ENCODE measurements at places on chromosomes 6 and 20. TPM values are rescaled to one million over a fixed set of nuclear protein-coding genes. Genes with fewer than 3 reads are reported as not detected.

The OOEP gene
- not detected for total RNA-seq

The FERMT1 gene
- not detected for total RNA-seq

The SLC9A8 gene
- 9.7 TPM for total RNA-seq

The PRND gene
- not detected for total RNA-seq

The FRK gene
- 0.05 TPM for total RNA-seq

The BLOC1S5 gene
- 11.0 TPM for total RNA-seq

The ELOVL4 gene
- 4.8 TPM for total RNA-seq

The NHLRC1 gene
- total RNA-seq, result 1.5 TPM

The RAMACL gene
- total RNA-seq, result 2.5 TPM

The WFDC5 gene
- not detected for total RNA-seq

The NOX3 gene
- total RNA-seq, result not detected

The MARCKS gene
- 868 TPM for total RNA-seq

- DNase-seq, result no peak
Measured at GRCh38 chr20:17505636-17506517, 25.3 kb downstream of the BFSP1 start.

DNA sequence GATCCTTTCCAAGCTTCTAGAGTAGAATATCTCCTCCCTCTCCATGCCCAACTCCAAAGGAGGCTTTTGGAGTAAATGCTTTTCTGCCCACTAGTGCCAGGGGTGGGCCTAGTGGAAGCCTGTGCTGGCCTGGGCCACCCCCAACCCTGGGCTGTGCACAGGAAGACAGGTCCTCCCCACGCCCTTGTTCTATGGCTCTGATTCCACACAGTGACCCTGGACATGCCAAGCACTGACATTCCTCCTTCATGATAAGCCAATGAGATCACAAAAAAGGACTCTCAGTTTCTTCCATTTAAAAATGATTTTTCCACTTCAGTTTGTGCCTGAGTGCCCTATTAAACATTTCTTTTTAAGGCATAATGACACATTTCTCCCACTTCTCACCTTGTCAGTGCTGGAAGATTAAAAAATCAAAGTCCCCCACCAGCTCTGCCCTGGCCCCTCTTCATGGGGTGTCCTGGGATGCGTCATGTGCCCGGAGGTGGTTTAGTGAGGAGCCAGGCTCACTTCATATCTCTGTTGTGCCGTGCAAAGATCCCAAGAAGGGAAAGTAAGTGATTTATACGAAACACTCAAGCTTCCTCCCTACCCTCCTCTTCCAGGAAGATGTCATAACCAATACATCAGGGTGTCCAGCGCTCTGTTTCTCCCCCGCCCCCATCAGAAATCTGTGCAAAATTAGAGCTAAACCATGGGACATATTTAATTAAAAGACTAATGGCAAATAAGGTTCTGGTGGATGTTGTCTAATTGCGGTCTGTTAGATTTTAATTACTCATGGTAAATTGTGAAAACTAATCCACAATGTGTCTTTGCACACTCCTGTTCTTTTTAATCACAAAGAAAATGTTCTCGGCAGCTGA lies 255.0 kb downstream of the NRN1 start:
- no peak for DNase-seq

GRCh38 chr6:152461556-152461955 lies 175.6 kb downstream of the SYNE1 start:
- no peak for DNase-seq

GRCh38 chr20:18011951-18012645 lies 43.3 kb downstream of the MGME1 start:
- no peak for DNase-seq

DNA sequence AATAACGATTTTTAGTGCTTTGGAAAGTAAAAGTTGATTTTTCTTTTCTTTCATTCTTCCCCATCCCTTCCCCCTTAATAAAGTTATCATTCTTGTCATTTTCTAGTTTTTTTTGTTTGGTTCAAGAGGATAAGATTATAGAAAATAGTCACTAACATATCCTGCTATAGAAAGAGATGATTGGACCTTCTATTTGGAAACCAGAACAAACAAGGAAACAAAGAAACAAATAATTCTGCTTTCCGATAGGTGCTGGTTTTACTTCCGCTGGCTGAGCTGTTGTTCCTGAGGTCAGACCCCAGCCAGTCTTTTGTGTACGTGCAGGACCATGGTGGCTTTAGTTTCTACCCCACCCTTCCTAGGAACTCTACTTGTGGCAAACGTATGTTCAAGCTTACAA lies at the start of gene CDH26:
Gene CDH26, plus strand, starts transcription at position 301 of the 400 bp plus-strand sequence. CDS start 304 bp downstream, outside the sequence.
- no peak for DNase-seq

- no peak for DNase-seq
Measured at GRCh38 chr6:5497896-5498578, 236.7 kb downstream of the FARS2 start.

GRCh38 chr6:89290401-89291155 lies 24.5 kb downstream of the GABRR2 start:
- DNase-seq, result no peak

- no peak for DNase-seq
Measured at GRCh38 chr6:25829375-25829774, 2.5 kb downstream of the SLC17A1 start.

GRCh38 chr20:595330-596308 lies 14.5 kb downstream of the TCF15 start:
- no peak for DNase-seq

GRCh38 chr20:32003325-32003724 lies 6.9 kb upstream of the CCM2L start:
- no peak for DNase-seq

- DNase-seq, result no peak
Measured at GRCh38 chr6:126548300-126548699, 208.4 kb downstream of the CENPW start.

- no peak for DNase-seq
Measured at GRCh38 chr6:122610690-122611455, 668 bp downstream of the PKIB start.

GRCh38 chr6:158185729-158186456 lies 17.7 kb downstream of the GTF2H5 start:
- no peak for DNase-seq

GRCh38 chr20:62736026-62736406 lies 27.4 kb downstream of the NTSR1 start:
- DNase-seq, result no peak

DNA sequence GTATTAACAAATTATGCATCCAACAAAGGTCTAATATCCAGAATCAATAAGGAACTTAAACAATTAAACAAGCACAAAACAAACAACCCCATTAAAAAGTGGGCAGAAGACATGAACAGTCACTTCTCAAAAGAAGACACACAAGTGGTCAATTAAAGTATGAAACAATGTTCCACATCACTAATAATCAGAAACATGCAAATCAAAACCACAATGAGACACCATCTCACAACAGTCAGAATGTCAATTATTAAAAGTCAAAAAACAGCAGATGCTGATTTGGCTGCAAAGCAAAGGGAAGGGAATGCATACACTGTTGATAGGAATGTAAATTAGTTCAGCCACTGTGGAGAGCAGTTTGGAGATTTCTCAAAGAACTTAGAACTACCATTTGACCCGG lies 129.3 kb downstream of the PFDN4 start:
- no peak for DNase-seq

- DNase-seq, result peak; percentile 60
Measured at GRCh38 chr6:144330017-144330987, 45.2 kb downstream of the UTRN start.

DNA sequence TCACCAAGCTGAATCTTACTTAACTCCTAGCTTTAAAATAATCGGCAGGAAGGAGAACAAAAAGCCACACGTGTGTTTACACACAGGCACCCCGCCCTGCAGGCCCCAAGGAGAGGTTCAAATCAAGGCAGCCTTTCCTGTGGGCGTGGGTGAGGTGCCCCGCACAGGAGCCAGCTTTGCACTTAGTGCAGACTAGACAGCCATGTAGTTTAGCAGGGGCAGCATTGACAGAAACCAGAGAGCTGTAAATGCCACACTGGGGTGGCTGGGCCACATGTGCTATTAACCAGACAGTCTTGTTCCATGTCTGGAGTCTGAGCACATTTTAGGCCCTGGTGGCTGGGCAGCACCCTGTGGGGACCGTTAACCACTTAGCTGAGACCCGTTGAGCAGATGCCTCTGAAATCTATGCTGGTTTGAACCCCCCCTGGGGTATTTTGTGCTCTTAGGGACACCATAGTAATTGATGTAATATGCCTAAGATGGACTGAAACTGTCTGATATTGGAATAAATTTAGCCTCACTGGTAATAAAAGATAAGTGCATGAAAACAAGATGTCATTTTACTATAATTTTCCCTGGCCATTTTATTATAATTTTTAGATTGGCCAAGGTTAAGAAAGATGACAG lies 106.4 kb upstream of the KCNG1 start:
- DNase-seq, result no peak

GRCh38 chr6:123503619-123504018 lies 133.1 kb downstream of the TRDN start:
- DNase-seq, result no peak

DNA sequence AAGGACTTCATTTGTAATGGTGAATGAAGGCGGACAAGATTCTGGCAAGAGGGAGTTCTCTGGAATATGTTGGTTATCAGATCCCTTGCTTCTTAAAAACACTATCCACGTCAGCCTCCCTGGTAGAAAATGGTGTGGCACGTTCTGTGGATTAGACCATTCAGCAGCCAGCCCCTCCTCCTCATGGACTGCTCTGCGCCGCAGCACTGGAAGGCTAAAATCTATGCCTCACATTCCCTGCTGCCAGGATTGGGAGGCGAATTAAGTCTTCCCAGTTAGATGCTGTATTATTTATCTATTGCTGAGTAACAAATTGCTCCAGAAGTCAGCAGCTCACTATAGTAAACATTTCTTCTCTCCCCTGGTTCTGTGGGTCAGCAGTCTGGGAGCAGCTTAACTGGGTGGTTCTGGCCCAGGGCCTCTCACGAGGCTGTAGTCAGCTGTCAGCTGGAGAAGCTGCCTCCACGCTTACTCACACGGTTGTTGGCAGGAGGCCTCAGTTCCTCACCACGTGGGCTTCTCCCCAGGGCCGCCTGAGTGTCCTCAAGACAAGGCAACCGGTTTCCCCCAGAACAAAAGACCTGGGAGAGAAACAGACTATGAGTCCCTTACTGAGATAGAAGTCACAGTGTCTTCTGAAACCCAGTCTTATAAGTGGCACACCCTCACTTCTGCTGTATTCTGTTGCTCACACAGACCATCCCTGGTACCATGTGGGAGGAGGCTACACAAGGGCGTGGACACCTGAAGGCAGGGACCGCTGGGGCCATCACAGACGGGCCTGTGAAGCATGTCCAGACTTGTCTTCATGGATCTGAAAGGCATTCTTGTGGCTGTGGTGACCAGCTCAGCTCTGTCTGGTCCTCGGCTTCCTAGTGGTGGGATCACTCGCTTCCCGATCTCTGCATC lies 101.0 kb downstream of the NRN1 start:
- no peak for DNase-seq

DNA sequence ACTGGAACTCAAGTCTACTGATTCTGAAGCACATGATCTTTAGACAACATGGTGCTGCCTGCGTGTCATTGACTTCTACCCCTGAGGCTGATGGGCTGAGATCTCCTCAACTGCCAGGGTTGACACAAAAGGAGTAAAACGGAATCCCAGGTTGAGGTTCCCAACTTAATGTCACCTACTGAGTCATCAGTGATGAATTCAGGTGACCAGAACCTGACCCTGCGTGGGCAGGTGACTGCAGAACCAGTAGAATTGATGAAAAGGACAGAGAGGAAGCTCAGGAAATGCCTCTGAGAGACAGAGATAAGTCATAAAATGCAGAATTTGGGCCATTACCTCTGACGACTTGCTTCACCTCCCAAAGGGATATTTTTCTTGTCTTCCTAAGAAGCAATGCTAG lies 7.7 kb upstream of the KIZ start:
- DNase-seq, result no peak

DNA sequence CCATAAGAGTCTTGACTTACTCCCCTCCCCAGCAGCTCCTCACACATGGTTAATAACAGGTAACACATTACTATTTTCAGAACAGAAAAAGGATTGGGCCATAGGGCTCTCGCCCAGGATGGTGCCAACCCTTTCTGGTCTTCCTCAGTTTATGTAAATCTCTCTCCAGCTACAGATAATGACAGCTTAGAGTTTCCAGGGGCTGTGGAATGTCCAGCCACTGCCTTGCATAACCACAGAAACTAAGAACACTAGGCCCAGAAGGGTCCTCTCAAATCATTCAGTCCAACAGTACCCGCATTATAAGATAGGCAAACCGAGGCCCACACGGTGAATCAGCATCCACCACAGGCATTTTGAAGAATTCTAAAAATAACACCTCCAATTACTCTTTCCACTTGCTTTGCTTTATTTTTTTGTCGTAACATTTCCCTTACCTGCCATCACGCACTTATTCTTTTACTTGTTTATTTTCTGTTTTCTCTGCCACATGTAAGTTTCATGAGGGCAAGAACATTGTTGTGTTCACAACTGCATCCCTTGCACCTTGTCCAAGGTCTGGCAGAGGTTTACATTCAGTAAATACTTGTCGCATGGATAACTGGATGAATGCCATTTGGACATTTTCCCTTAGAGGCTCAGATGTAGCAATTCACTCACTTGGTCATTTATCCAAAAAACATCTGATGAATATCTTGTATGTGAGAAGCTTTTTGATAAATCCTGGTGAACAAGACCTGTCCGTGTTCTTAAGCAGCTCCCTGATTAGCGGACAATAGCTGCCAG lies 6.4 kb upstream of the SDC4 start:
- DNase-seq, result no peak

GRCh38 chr6:56771189-56771588 lies 128.5 kb upstream of the DST start:
- DNase-seq, result no peak

- DNase-seq, result no peak
Measured at GRCh38 chr20:62578294-62578897, 63.9 kb upstream of the SLCO4A1 start.

DNA sequence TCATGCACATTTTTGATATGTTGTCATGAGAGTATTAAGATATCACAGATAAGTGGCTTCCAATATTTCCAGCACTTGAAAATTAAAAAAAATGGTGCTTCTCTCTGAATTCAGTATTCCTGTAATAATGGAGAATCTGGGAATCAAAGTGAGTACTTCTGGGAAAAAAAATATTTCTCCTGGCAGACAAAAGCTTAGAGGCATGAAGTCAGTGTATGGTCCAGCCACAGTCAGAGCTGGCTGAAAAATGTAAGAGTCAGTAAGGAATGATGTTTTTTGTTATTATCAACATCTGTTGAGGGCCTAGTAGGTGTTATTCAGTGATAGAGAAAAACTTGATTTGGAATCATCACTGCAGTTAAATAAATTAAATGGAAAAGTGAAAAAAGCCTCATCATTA lies 3.2 kb upstream of the RFPL4B start:
- DNase-seq, result no peak
